Dermis microvascular lymphatic vessel endothelial cell (primary cell): ENCODE measurements at places on chromosomes 7 and 10. TPM values are rescaled to one million over a fixed set of nuclear protein-coding genes. Genes with fewer than 3 reads are reported as not detected.

The TRPV5 gene
- total RNA-seq, result not detected in 2 replicates

The WNT2 gene
- total RNA-seq, result not detected in 2 replicates

The PIK3AP1 gene
- total RNA-seq, result under 0.01 and 0.13 TPM in 2 replicates

The HERPUD2 gene
- total RNA-seq, result 21.7 and 31.0 TPM in 2 replicates

The ACSL5 gene
- total RNA-seq, result 34.4 and 59.9 TPM in 2 replicates

The ALOX5 gene
- not detected in 2 replicates for total RNA-seq

The FAM20C gene
- 1.2 and 1.3 TPM in 2 replicates for total RNA-seq

The SPDYE2 gene
- total RNA-seq, result not detected in 2 replicates

The DMTF1 gene
- 27.6 and 38.9 TPM in 2 replicates for total RNA-seq

The PNLIPRP3 gene
- under 0.01 TPM in 1 of 2 replicates, not detected in the other for total RNA-seq

The TFR2 gene
- total RNA-seq, result 0.13 and 0.26 TPM in 2 replicates

The NPSR1 gene
- not detected in 2 replicates for total RNA-seq

The CHN2 gene
- total RNA-seq, result 0.63 and 0.90 TPM in 2 replicates

The TAS2R5 gene
- 0.26 and 0.51 TPM in 2 replicates for total RNA-seq

The HTR5A gene
- total RNA-seq, result not detected in 2 replicates

The FGF8 gene
- not detected in 2 replicates for total RNA-seq

The HOXA9 gene
- 3.2 and 4.7 TPM in 2 replicates for total RNA-seq

The MLXIPL gene
- not detected in 2 replicates for total RNA-seq

The IFIT1B gene
- total RNA-seq, result not detected in 2 replicates

The CTAGE8 gene
- under 0.01 and 0.13 TPM in 2 replicates for total RNA-seq

The AMZ1 gene
- total RNA-seq, result under 0.01 TPM in 1 of 2 replicates, not detected in the other

The PTPRZ1 gene
- total RNA-seq, result not detected in 2 replicates

The AEBP1 gene
- total RNA-seq, result 9.1 and 19.6 TPM in 2 replicates

The SPDYE11 gene
- not detected in 2 replicates for total RNA-seq

The TSPAN33 gene
- total RNA-seq, result under 0.01 and 0.13 TPM in 2 replicates

The AKR1D1 gene
- total RNA-seq, result not detected in 2 replicates

The TMEM273 gene
- 14.8 and 68.7 TPM in 2 replicates for total RNA-seq

The SLC26A3 gene
- not detected in 2 replicates for total RNA-seq

The SPOCK2 gene
- 1.9 and 6.2 TPM in 2 replicates for total RNA-seq

The WEE2 gene
- total RNA-seq, result under 0.01 and 0.13 TPM in 2 replicates
